T-helper 17 cell (primary cell): ENCODE measurements at places on chromosomes 6 and 20.

- DNase-seq, result no peak
- H3K36me3 ChIP-seq, result no peaks in the 10 kb centered on the region
- no peaks in the 10 kb centered on the region for H3K27me3 ChIP-seq
Measured at GRCh38 chr6:162684961-162685360, 42.6 kb downstream of the PRKN start.

- DNase-seq, result no peak
- H3K4me3 ChIP-seq, result no peak overlapping the region
- H3K27ac ChIP-seq, result no peak overlapping the region
- H3K27me3 ChIP-seq, result no peaks in the 10 kb centered on the region
Measured at GRCh38 chr6:16570946-16571345, 190.3 kb downstream of the ATXN1 start.

DNA sequence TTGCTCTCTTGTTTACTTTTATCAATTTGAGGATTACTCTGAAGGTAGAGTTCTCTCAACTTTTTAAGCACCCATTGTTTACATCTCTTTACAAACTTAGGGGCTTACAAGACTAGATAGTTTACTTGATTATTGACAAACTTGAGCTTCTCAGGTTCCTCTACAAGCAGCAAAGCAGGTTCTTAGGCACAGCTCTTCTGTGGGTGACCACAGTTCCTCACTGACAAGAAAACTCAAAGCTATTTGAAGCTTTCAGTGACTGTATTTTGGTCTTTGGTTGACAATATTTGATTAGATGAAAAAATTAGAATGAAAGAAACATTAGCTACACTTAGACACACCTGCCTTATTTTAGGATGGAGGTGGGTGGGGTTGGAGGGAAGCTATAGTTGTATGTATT is 327.3 kb upstream of the RUNX2 start:
- peak overlapping the region; percentile 80 for H3K27ac ChIP-seq
- H3K4me3 ChIP-seq, result no peak overlapping the region
- H3K27me3 ChIP-seq, result no peaks in the 10 kb centered on the region
- no peaks in the 10 kb centered on the region for H3K36me3 ChIP-seq
- peaks cover 14% of the 10 kb centered on the region for H3K4me1 ChIP-seq

DNA sequence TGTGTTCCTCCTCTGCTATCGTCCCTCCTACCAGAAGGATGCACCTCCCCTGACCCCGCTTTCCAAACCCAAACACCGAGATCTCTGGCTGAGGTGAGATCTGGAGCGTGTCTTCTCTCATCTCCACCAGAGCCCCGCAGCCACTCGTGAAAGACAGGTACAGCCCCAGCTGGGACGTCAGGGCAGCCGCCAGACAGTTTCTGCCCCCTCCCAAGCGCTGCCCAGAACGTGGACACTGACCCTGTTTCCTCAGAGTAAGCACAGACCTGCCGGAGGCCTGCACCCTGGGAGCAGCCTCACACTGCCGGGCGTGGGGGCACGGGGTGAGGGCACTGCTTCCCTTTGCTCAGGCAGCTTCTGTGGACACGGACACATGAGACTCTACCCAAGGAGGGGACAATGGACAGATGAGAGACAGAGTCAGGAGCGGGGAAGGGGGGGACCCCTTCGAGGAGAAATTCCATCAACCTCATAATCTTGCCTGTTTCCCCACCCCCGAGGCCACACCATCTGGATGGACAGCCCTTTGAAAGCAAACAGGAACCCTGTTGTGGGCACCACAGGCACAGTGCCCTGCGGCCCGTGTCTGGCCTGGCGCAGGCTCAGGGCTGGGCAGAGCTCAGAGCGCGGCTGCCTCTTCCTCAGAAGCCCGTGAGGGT is 210.6 kb downstream of the DLL1 start:
- H3K36me3 ChIP-seq, result no peaks in the 10 kb centered on the region
- no peak overlapping the region for H3K4me3 ChIP-seq
- DNase-seq, result no peak
- H3K27ac ChIP-seq, result no peak overlapping the region
- H3K27me3 ChIP-seq, result no peaks in the 10 kb centered on the region
- H3K4me1 ChIP-seq, result peaks cover 3% of the 10 kb centered on the region

GRCh38 chr6:107490566-107491137 is 735 bp downstream of the SOBP start:
- peaks cover 47% of the 10 kb centered on the region for H3K27me3 ChIP-seq
- peaks cover 9% of the 10 kb centered on the region for H3K36me3 ChIP-seq

- no peaks in the 10 kb centered on the region for H3K4me1 ChIP-seq
- no peak for DNase-seq
- H3K4me3 ChIP-seq, result no peak overlapping the region
- H3K27me3 ChIP-seq, result peaks cover 25% of the 10 kb centered on the region
- no peak overlapping the region for H3K27ac ChIP-seq
- H3K36me3 ChIP-seq, result no peaks in the 10 kb centered on the region
Measured at GRCh38 chr6:82693094-82693493, 329.5 kb downstream of the TPBG start.
